ENCODE measurements at places on chromosomes 3 and 15. TPM values are rescaled to one million over a fixed set of nuclear protein-coding genes. Genes with fewer than 3 reads are reported as not detected.

- peak; percentile 42 for DNase-seq
These were observed 1037.2 kb downstream of the IGSF11 start for GRCh38 chr3:117997201-117998049.

GRCh38 chr3:110903771-110904519 is 167.7 kb upstream of the NECTIN3 start:
- no peak for DNase-seq

GRCh38 chr3:861721-862120 is 231.1 kb upstream of the CNTN6 start:
- DNase-seq: no peak

GOLGA6L7 gene
- total RNA-seq: not detected

GRCh38 chr3:128443771-128444170 is 22.9 kb downstream of the DNAJB8 start:
- DNase-seq: no peak

GRCh38 chr3:194296454-194297263 is 54.5 kb downstream of the CPN2 start:
- peak; percentile 94 for DNase-seq

CNTN6 gene
- not detected for total RNA-seq

NRROS gene
- total RNA-seq: 2.7 TPM

- DNase-seq: no peak
These were observed 6.4 kb upstream of the C15orf39 start for GRCh38 chr15:75195122-75195765.

DNA sequence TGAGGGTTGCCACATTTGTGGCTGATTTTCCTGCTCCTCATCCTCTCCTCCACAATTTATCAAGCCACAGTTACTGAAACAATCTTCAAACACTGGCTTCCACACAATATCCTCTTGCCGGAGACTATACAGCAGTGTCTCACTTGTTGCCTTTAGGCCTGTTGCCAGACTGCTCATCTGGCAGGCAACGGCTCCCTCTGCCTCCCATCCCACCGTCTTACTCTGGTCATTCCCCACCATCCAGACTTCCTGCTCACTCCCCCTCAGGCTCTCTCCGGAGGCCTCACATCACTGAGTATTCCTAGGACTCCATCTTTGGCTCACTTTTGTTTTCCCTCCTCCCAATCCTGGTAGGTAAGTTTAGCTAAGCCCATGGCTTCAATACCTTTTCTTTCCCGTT is 301.9 kb downstream of the IL20RB start:
- DNase-seq: peak; percentile 11

NEIL1 gene
- total RNA-seq: 2.6 TPM

All from RPMI7951 (cell line).